ENCODE measurements at places on chromosomes 16 and 17.

GRCh38 chr17:33145941-33146340, 147.2 kb downstream of the ASIC2 start:
- no peak for DNase-seq

- DNase-seq: no peak
Measured at GRCh38 chr17:14459955-14460354, 159.1 kb downstream of the HS3ST3B1 start.

GRCh38 chr17:37197336-37197735, 178.4 kb upstream of the C17orf78 start:
- DNase-seq: no peak

DNA sequence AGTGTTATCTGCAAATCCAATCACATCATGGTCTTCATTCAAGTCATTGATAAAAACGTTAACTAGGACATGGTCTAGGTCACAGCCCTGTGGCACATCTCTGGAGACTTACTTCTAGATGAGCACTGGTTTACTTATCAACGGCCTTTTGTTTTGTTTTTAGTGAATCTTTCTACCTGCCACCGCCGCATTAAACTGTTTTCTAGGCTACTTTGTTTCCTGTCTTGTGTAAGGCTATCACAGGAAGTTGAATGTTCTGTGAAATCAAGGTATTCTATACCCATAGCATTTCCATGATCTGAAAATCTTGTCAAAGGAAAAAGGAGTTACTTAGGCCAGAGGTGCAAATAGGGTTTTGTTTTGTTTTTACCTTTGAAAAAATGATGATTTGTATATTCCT, 26.9 kb downstream of the SOCS3 start:
- DNase-seq: no peak

- DNase-seq: no peak
Measured at GRCh38 chr17:78788451-78788850, 6.4 kb upstream of the CYTH1 start.

- DNase-seq: no peak
Measured at GRCh38 chr17:33868899-33869298, 386.2 kb upstream of the CCL2 start.

- DNase-seq: no peak
Measured at GRCh38 chr17:73292031-73292531, 19.7 kb downstream of the CDC42EP4 start.

DNA sequence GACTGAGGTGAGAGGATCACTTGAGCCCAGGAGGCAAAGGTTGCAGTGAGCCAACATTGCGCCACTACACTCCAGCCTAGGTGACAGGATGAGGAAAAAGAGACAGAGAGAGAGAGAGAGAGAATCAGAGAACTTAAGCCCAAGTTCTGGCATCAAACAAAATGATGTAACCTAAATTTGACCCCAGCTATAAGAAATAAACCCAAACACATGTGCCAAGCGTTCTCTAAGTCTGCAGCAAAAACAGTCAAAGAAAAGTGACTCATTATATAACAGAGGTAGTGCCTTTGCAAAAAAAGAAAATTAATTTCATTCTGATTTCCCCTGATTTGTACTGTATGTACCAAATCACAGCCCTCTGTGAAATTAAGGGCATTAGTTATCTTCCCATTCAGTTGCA, 89.5 kb downstream of the CDH11 start:
- no peak for DNase-seq

GRCh38 chr16:68183046-68183445, 52.9 kb downstream of the ESRP2 start:
- DNase-seq: no peak

DNA sequence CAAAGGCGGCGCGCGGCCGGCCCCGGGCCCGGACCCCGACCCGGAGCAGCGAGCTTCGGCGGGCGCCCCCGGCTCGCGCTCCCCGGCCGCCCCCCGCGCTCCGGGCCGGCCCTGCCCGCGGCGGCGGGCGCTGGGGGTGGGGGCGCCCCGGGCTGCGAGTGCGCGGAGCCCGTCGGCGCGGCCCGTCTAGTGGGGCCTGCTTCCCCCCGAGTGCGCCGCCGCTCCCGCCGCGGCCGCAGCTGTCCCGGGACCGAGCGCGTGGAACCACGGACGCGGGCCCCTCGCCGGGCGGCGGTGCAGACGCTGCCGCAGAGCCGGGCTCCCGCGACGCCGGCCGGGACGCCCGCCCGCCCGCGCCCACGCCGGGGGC, 308 bp downstream of the ADCY9 start:
- no peak for DNase-seq

GRCh38 chr16:81136390-81137335, 40.5 kb upstream of the GCSH start:
- no peak for DNase-seq

- no peak for DNase-seq
Measured at GRCh38 chr16:86576591-86577313, 1.6 kb upstream of the FOXL1 start.

- no peak for DNase-seq
Measured at GRCh38 chr16:9139965-9140364, 48.5 kb downstream of the HAPSTR1 start.

DNA sequence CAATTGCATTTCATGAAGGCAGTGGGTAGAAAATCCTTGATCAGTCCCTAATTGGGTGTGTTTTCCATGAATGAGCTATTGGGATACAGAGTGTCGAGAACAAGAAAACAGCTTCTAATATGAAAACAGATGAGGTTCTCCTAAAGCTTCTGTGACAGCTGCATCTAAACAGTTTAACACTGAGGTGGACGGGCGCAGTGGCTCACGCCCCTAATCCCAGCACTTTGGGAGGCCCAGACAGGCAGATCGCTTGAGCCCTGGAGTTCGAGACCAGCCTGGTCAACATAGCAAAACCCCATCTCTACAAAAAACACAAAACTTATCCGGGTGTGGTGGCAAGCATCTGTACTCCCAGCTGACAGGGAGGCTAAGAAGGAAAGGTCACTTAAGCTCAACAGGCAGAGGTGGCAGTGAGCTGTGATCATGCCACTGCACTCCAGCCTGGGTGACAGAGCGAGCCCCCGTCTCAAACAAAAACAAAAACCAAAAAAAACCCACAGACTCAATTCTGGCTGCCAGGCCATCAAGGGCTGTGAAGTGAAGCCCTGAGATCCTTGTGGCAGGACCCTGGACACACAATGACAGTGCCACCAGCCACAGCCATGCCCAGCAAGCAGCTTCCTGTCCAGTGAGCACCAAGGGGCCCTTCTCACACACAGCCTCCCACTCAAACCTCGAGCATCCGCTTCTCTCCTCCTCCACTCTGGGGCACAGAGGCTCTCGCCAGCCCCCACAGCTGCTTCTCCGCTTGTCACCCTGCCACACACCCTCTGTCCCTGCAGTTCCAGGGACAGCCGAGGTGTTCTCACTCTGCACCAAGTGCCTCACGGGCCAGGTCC, 44.0 kb downstream of the ANKRD11 start:
- DNase-seq: no peak

DNA sequence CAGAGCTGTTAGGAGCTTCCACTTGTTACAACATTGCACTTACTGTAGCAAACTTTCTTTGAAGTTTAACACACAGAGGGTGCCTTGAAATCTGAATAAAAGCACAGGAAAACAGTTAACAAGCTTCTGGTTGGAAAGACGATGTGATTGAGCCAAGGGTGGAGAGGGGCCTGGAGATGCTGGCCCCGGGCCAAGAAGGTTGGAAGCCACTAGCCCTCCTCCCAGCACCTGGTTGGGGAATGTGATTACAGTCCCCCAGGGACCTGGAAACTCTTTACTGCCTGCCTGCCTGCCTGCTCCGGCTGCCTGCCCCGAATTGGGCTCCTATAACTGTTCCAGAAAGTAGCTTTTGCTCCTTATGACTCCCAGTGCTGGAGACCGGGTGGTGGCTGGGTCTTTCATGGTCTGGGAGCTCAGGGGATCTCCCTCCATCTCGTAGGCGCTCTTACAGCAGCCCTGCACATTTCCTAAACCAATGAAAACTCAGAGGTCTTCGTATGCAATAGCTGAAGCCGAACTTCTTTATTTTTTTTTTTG, 48.0 kb upstream of the ZFHX3 start:
- no peak for DNase-seq

DNA sequence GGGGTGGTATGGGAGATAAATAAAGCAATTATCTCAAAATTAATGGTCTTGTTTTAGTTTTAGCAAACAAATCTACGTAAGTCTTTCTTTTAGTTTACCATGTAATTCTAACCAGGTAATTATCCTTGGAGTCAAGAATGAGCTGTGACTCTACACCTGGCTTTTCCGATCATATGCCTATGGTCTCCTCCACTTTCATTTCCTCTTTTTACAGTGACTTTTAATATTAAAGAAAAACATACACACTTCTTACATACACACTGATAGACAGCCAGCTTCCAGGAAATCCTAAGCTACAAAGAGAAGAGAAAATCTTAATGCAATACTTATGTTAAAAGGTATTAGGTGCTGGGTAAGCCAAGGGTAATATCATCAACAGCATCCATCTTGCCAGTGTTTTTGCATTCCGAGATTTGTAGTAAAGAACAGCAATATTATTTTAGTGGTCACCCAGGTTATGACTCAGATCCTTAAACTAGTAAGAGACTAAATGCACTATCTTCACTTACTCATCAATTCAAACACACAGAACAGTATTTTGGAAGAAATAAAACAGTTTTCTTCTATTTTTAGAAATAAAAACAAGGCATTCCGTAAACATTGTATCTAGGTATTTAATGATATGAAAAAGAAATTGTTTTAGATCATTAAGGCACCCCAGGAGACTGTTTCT, 4.4 kb upstream of the IRX5 start:
- DNase-seq: no peak

GRCh38 chr16:23905027-23905426, 69.2 kb downstream of the PRKCB start:
- no peak for DNase-seq

- no peak for DNase-seq
Measured at GRCh38 chr17:42354956-42355843, 33.0 kb downstream of the STAT3 start.

GRCh38 chr16:54236773-54237172, 49.8 kb downstream of the IRX3 start:
- DNase-seq: no peak

DNA sequence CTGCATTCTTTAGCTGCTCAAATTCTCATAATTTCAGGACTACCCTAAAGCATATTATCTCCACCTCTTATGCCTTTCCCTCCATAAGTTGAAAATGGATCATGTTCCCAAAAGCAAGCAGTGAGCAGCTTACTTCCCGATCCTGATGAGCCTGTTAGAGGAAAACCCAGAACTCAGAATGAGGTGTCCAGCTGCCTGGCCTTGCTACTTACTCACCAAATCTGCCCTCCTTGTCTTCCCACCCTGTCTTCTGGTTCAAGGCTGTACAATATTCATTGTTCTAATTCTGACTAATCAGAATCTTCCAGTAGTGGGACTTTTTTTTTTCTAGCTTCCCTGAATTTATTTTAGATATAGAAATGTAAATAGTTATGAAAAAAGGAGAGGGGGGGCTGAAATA, 10.8 kb downstream of the LYRM1 start:
- DNase-seq: no peak
